Osteocyte (in vitro differentiated cells): ENCODE measurements at places on chromosomes 3 and 15.

DNA sequence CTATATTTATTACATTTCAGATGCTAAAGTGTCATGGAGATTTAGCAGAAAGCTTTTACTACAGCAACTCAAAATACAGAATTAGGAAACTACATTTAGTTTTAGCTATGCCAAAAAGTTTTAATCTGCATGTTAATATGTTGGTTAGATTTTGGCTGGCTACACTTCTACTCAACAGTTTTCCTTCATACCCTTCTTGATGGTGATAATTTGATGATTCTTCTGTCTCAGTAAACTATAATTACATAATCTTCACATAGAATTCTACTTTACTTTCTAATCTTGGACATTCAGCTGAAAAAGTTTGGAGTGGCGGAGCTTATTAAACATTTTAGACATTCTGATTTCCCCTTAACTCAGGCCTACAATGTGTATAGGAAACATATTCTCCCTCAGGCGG is 10.0 kb upstream of the UTS2B start:
- no peak for DNase-seq

GRCh38 chr15:89855948-89856347 is 37.8 kb downstream of the AP3S2 start:
- no peak for DNase-seq

- DNase-seq = no peak
Measured at GRCh38 chr15:61467823-61468222, 238.7 kb upstream of the RORA start.

DNA sequence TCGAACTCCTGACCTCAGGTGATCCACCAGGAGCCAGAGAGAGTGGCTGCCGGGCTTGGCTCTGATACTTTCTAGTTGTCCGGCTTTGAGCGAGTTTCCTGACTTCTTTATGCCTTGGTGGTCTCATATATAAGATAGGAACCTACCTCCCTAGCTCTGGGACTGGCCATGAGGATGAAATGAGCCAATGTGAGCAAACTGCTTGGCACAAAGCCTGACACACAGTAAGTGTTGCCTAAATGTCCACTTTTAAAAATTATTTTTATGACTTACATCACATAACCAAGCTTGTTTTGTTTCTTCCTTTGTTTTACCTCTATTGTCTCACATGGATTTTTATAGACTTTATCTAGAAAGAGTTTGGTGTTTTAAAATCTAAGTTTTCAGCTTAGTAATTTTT is 42.1 kb upstream of the CCDC174 start:
- DNase-seq = no peak

GRCh38 chr15:63457379-63457778 is 47.0 kb upstream of the USP3 start:
- DNase-seq = no peak

GRCh38 chr3:82942041-82942440 is 1180.6 kb upstream of the GBE1 start:
- no peak for DNase-seq

DNA sequence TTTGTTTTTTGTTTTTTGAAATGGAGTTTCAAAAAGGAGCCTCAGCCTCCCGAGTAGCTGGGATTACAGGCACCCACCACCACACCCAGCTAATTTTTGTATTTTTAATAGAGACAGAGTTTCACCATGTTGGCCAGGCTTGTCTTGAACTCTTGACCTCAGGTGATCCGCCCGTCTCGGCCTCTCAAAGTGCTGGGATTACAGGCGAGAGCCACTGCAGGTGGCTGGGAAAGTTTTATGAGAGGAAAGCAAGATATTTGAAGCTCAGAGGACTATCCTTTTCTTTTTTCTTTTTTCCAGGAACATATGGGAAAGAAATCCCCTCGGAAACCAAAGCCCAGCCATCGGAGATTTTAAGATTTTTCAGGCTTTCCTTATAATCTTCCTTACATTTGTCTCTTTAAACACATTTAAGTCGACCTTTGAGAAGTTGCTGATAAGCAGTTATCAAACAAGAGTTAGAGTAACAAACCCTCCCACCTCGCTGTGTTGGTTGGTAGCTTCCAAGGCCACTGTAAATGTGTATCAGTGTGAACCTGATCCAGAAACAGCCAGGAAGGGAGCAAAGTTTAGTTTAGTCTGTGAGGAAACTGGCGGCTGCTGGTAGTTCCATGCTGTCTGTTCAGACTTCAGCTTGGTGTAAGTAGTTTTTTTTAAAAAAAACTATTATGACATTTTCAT is 34.5 kb upstream of the MAP3K13 start:
- DNase-seq = no peak

DNA sequence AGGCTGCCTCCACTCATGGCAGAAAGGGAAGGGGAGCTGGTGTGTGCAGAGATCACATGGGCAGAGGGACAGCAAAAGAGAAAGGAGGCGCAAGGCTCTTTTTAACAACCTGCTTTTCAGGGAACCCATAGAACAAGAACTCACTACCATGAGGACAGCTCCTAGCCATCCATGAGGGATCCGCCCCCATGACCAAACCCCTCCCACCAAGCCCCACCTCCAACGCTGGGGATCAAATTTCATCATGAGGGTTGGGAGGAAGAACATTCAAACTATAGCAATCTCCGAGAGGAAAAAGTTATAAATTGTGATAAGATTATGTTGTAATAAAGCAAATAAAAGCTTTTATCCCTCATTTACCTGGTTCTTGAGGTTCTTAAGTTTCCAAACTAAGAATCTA is 84.7 kb upstream of the LMCD1 start:
- DNase-seq = no peak

- no peak for DNase-seq
Measured at GRCh38 chr3:156120528-156121251, at the start of gene KCNAB1. KCNAB1 (plus strand) TSS chr3:156120578.

DNA sequence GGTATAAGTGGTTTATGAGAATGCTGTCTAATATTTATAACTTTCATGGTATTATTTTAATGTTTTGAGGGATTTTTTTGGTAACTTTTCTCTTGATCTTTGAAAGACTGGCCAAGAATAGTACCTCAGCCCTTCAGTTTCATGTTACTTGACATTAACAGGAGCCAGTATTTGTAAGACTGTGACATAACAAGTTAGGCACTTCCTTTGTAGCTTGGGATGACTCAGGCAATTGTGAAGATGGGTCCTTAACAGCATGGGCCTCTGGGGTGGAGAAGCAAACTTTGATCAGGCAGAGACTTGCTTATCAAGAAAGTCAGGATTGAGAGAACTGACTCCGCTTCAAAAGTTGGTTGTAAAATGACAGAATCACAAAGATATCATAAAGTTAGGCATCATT is 9.5 kb downstream of the LRRC49 start:
- no peak for DNase-seq

- no peak for DNase-seq
Measured at GRCh38 chr3:62601238-62602070, 228.1 kb upstream of the FEZF2 start.

GRCh38 chr3:105765308-105765639 is 103.5 kb downstream of the CBLB start:
- DNase-seq = no peak

GRCh38 chr3:109921509-109921908 is 584.2 kb upstream of the DPPA4 start:
- DNase-seq = no peak

DNA sequence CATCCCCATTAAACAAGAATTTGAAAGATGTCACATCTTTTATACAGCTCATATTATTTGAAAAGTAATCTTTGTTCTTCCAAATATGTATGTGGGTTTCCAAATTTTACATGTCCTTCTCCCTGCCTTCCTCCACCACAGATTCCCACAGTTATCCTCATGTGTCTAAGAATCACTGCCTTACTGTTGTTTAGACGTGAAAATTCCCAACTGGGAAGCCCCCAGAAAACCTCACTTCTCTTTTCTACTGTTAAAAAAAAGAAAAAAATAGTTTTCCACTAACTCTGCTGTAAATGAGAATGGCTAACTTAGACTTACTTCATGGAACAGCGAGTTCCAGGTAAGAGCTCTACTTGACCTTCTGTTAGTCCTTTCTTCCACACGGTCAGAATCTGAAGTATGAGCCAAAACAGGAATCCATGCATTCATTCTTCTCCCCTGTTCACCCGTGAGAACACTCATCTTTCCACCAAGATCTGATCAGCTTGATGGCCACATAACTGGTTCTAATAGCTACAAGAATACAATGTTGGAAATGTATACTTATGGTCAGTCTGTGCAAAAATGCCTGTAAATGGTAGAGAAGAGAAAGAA is 17.9 kb upstream of the CSTA start:
- no peak for DNase-seq

DNA sequence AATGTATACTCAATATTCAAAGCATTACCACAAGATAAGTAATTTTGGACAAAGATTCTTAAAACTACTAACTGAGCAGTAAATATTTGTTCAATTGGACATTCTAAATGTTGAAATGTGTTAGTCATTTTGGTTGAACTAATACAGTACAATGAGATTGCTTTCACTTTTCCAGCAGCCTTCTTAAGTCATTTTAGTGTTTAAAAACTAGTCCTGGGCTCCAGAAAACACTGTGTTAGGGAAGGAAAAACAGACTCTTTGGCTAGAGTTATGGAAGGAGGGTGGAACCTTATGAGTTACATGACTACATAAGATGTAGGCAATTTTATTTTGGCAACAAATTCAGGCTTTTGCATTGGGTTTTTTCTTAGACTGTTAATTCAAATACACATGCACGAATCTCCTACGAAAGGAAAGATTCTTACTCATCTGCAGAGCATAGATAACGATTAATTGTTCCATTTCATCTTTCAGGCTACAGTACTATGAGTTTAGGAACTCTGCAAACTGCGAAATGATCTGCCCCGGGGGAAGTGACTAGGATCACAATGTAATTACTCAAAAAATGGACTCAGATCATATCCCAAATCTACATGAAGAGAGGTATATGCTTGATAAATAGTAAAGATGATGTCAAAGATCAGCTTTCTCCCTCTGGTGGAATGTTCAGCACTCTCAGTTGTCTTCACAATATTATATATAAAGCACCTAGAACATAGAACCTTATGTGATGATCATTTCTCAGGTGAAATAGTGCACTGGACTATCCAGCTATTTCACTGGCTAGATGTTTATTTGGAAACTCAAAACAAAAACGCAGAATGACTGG is 492.8 kb upstream of the MDFIC2 start:
- no peak for DNase-seq

GRCh38 chr15:98009169-98009568 is 48.7 kb downstream of the ARRDC4 start:
- DNase-seq = no peak

GRCh38 chr15:78327466-78327865 is 12.7 kb upstream of the CRABP1 start:
- no peak for DNase-seq

DNA sequence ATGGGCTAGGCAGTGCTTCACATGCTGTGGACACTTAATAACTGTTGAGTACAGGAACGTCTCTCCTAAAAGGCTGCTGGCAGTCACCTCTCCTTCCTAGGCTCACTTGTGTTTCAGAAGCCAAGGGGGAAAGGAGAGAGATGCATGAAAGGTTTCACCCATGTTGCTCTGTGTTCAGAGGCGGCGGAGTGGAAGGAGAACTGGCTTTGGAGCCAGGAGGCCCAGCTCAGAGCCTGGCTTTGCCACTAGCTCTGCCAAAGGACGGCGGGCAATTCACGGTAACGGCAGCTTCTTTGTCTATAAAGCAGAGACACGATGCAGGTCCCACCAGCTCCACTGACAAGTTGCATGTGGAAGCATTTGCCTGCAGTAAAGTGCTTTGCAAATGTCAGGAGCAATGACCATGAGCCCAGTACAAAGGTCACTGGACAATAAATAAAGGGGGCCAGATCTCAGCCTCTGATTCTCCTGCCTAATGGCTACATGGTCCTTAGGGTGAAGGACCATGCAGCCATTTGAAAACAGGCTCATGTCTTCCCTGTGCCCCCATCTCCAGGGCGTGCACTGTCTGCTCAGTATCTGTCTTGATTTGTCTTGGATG is 171.7 kb upstream of the TLE3 start:
- no peak for DNase-seq

- DNase-seq = no peak
Measured at GRCh38 chr3:24137958-24138875, 193.1 kb downstream of the NR1D2 start.

GRCh38 chr3:106228271-106228670 is 359.5 kb upstream of the CBLB start:
- no peak for DNase-seq

- peak; percentile 79 for DNase-seq
Measured at GRCh38 chr15:28984421-28985315, 98.9 kb downstream of the APBA2 start.

DNA sequence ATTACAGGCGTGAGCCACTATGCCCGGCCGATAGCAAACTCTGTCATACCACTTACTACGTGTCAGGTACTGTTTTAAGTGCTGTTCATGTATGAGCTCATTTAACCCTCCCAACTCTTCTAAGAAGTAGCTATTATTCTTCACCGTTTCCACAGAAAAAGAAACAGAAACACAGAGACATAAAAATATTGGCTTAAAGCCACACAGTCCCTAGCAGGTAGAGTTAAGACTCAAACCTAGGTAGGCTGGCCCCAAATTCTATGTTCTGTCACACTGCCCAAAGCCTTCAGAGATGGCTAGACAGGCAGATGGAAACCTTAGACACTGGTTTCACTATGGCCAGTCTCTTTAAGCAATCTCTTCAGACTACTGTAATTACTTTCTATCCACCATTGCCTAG is 149.8 kb upstream of the KCNMB2 start:
- DNase-seq = no peak

DNA sequence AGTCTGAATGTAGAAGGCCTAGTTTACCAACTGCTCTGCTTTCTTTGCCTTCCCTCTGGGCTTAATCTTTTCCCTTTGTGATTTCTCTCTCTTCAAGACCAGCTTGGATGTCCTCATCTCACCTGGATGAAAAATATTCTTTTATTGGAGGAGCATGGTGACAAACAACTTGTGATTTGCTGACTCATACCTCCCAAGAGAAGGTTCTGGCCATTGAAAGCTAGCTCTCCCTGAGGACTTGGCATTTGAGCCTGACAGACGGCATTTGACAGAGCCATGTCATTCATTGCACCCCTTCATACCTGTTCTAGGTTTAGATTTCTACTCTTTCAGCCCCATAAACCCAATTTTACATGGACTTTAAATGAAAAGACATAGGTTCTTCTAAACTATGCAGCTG is 33.3 kb downstream of the ATG7 start:
- DNase-seq = no peak
